ENCODE measurements at places on chromosomes 6 and 20. TPM values are rescaled to one million over a fixed set of nuclear protein-coding genes. Genes with fewer than 3 reads are reported as not detected.
A peak's percentile ranks its signal among the peaks of the same experiment; 100 is the strongest.

DNA sequence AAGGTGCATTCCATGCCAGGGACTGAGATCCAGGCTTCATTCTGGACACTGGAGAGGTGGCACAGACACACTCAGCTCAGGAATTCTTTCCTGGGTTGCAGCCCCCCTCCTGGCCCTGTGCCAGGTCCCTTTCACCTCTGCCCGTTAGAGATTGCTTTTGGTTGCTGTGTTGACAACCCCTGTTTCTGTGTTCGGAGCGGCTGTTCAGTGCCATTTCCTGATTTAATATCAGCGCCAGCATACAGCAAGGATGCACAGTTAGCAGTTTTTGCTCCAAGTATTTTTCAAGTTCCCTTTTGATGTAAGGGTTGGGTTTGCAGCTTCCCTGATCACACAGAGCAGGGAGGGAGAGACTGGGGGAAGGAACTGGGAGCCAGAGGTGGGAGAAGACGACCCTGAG, 8.5 kb upstream of the MAFB start:
- H3K4me1 ChIP-seq, result no peaks in the 10 kb centered on the region
- H3K36me3 ChIP-seq, result no peaks in the 10 kb centered on the region
- DNase-seq, result no peak
- no peak overlapping the region for H3K27ac ChIP-seq
- peaks cover 100% of the 10 kb centered on the region for H3K27me3 ChIP-seq
- no peak overlapping the region for H3K4me3 ChIP-seq

DNA sequence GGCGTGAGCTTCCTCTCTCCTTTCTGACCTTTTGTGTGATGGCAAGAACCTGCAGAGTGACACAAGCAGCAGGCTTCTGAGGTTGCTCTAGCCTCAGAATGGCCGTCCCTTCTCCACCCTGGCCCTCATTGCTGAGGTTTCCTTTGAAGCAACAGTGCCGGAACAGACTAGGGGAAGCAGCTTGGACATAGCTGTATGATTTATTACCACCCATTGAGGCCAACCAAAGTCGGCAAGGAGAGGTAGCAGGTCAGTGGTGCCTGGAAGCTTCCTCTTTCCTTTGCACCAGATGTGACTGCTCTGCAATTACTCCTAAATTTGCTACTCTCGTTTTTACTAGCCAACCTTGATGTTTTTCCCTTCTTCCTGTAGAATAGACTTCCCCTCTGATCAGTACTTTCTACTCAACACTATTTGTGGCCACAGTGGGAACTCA, 31.4 kb downstream of the PTPN1 start:
- peak; percentile 19 for DNase-seq
- peak overlapping the region; percentile 79 for H3K27ac ChIP-seq
- peaks cover 78% of the 10 kb centered on the region for H3K4me1 ChIP-seq
- H3K4me3 ChIP-seq, result peak overlapping the region; percentile 56
- no peaks in the 10 kb centered on the region for H3K27me3 ChIP-seq

- no peak for DNase-seq
- peaks cover 35% of the 10 kb centered on the region for H3K36me3 ChIP-seq
- no peak overlapping the region for H3K4me3 ChIP-seq
Observed at GRCh38 chr20:35385733-35386132, 26.0 kb downstream of the UQCC1 start.

OPN5 gene
- not detected for total RNA-seq

DNA sequence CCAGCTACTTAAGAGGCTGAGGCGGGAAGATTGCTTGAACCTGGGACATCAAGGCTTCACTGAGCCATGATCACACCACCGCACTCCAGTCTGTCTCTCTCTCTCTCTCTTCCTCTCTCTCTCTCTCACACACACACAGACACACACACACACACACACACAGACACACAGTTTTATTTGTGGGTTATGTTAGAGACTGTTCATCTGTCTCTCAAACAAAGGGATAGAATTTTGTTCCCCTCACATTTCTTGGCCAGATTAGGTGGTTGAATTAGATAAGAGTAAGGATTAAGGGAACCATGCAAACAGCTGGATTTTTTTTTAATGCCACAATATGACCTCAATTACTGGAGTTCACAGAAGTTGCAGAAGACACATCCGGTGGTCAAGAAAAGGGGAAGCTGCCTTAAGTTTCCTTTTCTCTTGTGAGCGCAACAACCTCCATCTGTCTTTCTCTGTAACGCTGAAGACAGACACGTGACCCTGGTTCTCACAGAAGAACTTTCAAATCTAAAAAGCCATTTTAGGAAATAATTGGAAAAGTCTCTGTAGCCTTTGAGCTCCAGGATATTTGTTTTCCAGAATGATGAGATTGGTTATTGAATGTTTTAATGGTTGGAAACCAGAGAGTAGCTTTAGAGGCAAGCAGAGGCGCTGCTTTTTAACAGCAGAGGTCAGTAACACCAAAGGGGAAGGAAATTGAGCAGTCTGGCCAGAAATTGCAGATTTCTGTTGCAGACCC, 32.9 kb upstream of the LGSN start:
- H3K36me3 ChIP-seq, result peaks cover 7% of the 10 kb centered on the region
- H3K27me3 ChIP-seq, result no peaks in the 10 kb centered on the region
- peak overlapping the region; percentile 67 for H3K27ac ChIP-seq
- DNase-seq, result peak; percentile 52

DNA sequence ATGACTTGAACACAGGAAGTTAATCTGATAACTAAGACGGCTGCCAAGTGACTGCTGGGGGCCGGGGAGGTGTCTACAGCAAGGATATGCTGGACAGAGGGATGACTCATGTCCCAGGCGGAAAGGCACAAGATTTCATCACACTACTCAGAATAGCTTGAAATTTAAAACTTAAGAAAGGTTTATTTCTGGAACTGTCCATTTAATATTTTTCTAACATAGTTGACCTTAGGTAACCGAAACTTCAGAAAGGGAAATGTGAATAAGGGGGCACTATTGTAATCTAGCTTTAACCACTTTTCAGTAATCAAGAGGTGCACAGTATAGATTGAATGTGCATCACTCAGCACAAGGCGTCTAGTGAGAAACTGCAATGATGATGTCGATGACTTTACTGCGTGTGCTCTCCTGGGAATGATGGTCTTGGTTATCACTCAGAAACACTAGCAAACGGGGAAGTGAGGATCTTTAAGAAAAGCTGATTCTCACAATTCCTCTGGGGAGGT, 171.5 kb downstream of the QKI start:
- peak overlapping the region; percentile 33 for H3K4me3 ChIP-seq
- no peaks in the 10 kb centered on the region for H3K27me3 ChIP-seq
- peaks cover 21% of the 10 kb centered on the region for H3K36me3 ChIP-seq
- H3K4me1 ChIP-seq, result peaks cover 11% of the 10 kb centered on the region
- peak overlapping the region; percentile 82 for H3K27ac ChIP-seq

- no peaks in the 10 kb centered on the region for H3K27me3 ChIP-seq
- H3K27ac ChIP-seq, result no peak overlapping the region
- no peak overlapping the region for H3K4me3 ChIP-seq
- no peaks in the 10 kb centered on the region for H3K36me3 ChIP-seq
- H3K4me1 ChIP-seq, result peaks cover 14% of the 10 kb centered on the region
- DNase-seq, result no peak
Observed at GRCh38 chr6:37903351-37904340, 84.1 kb downstream of the ZFAND3 start.

GRCh38 chr20:6524305-6524704, 243.2 kb upstream of the BMP2 start:
- no peak for DNase-seq
- peaks cover 5% of the 10 kb centered on the region for H3K36me3 ChIP-seq
- H3K27ac ChIP-seq, result no peak overlapping the region
- H3K27me3 ChIP-seq, result no peaks in the 10 kb centered on the region

DNA sequence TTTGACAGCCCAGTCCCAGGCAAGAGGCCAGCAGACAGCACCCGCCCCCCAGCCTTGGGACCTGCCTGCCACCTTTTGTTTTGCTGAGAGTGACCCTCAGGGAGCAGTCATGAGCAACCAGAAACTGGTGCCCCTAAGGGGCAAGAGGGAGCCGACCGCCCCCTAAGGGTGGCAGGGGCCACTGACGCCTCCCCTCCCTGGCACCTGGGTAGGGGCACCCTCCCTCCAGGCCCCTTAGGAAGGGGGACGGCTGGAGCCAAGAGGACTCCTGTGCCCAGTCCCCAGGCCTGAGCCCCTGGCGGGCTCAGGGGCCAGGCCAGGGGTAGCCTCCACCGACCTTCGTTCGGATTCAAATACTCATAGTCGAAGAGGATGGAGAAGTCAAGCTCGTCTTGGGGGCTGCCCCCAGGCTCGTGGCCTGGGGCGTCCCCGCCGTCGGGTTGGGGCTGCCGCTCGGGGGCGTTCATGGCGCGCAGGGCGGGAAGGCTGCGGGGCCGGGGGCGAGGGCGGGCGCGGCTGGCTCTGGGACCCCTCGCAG, 417 bp downstream of the NFATC2 start:
- peaks cover 36% of the 10 kb centered on the region for H3K27me3 ChIP-seq
- peaks cover 22% of the 10 kb centered on the region for H3K4me1 ChIP-seq
- peaks cover 21% of the 10 kb centered on the region for H3K36me3 ChIP-seq
- H3K4me3 ChIP-seq, result peak overlapping the region; percentile 93
- peak; percentile 71 for DNase-seq

TRDN gene
- total RNA-seq, result not detected

SRSF3 gene
- total RNA-seq, result 347 TPM

- no peak for DNase-seq
- no peaks in the 10 kb centered on the region for H3K4me1 ChIP-seq
- H3K36me3 ChIP-seq, result no peaks in the 10 kb centered on the region
- no peaks in the 10 kb centered on the region for H3K27me3 ChIP-seq
- no peak overlapping the region for H3K4me3 ChIP-seq
Observed at GRCh38 chr6:116695401-116695800, 14.4 kb downstream of the KPNA5 start.

PRL gene
- total RNA-seq, result not detected

GRCh38 chr20:36847009-36847709, 28.8 kb upstream of the TLDC2 start:
- H3K4me3 ChIP-seq, result no peak overlapping the region
- H3K36me3 ChIP-seq, result no peaks in the 10 kb centered on the region
- H3K27me3 ChIP-seq, result no peaks in the 10 kb centered on the region
- peak; percentile 32 for DNase-seq
- H3K27ac ChIP-seq, result no peak overlapping the region

SAPCD1 gene
- 26.6 TPM for total RNA-seq

DNA sequence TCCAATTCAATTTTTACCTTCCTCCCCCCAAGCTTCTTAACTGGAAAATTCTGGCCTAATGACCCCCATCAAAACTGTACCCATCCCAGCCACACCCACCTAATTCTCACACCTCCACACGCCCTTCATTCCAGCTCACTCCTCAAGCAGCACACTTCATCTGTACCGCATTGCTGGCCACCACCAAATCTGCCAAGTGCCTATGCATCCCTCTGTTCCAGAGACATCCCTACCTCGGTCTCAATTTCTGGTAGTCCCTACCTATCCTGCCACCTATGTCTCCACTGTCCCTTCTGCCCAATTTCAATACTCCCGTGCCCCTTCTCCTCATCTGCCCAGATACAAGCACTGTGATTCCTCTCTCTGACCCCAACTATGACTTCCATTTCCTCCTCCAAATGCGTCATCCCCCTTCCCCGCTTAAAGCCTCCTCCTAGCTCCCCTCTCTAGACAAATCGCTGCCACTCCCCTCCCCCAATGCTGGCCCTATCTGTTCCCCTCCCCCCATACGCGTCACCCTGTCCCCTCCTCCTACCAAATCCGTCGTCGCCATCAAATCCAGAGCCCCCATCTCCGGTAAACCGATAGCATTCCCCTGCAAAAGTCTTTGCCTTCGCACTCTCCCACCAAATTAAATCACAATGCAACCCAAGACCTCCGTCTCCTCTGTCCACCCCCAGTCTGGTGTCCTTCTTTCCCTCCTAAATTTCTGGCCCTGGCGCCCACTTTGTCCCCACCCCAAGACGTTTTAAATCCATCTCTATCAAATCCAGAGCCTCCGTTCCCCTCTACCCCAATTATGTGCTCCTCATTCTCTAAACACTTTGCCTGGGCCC, 1.2 kb downstream of the MTCH1 start:
- H3K4me1 ChIP-seq, result peaks cover 41% of the 10 kb centered on the region
- no peak overlapping the region for H3K27ac ChIP-seq
- no peak overlapping the region for H3K4me3 ChIP-seq
- peak; percentile 61 for DNase-seq
- H3K27me3 ChIP-seq, result peaks cover 9% of the 10 kb centered on the region

DNA sequence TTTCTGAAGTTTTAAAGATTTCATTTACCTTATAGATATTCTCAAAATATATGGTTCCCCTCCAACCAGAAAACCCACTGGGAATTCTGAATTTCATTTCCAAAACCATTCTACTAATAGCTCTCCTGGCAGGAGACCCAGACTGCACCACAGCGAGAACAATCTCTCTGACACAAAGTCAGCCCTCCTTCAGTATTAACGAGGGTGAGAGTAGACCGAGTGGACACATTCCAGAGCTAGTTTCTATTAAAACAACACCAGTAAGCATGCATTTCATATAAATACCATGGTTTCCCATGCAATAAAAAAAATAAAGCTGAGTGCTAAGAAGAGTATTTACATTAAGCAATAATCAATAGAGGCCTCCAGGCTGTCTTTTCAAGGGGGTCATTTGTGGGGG, 899.6 kb upstream of the SLC35B3 start:
- H3K27me3 ChIP-seq, result no peaks in the 10 kb centered on the region
- H3K4me1 ChIP-seq, result no peaks in the 10 kb centered on the region
- no peak overlapping the region for H3K4me3 ChIP-seq
- H3K36me3 ChIP-seq, result no peaks in the 10 kb centered on the region
- H3K27ac ChIP-seq, result no peak overlapping the region

GRCh38 chr6:41463062-41463930, 82.9 kb upstream of the FOXP4 start:
- H3K27me3 ChIP-seq, result peaks cover 76% of the 10 kb centered on the region
- DNase-seq, result peak; percentile 83
- H3K4me3 ChIP-seq, result no peak overlapping the region
- H3K4me1 ChIP-seq, result peaks cover 8% of the 10 kb centered on the region

GRCh38 chr6:56364431-56364826, 117.0 kb upstream of the COL21A1 start:
- H3K36me3 ChIP-seq, result no peaks in the 10 kb centered on the region
- H3K27ac ChIP-seq, result no peak overlapping the region
- H3K27me3 ChIP-seq, result no peaks in the 10 kb centered on the region
- no peak overlapping the region for H3K4me3 ChIP-seq
- H3K4me1 ChIP-seq, result peaks cover 8% of the 10 kb centered on the region

- peak; percentile 31 for DNase-seq
- H3K27me3 ChIP-seq, result no peaks in the 10 kb centered on the region
- peaks cover 13% of the 10 kb centered on the region for H3K4me1 ChIP-seq
- peaks cover 5% of the 10 kb centered on the region for H3K36me3 ChIP-seq
Observed at GRCh38 chr6:155528982-155529453, 73.4 kb upstream of the NOX3 start.

- H3K36me3 ChIP-seq, result no peaks in the 10 kb centered on the region
- DNase-seq, result no peak
- H3K27ac ChIP-seq, result no peak overlapping the region
- no peak overlapping the region for H3K4me3 ChIP-seq
- no peaks in the 10 kb centered on the region for H3K4me1 ChIP-seq
Observed at GRCh38 chr6:39765508-39766065, 26.6 kb upstream of the DAAM2 start.

Data from Calu3 (cell line).